ENCODE measurements at places on chromosomes 1 and 21.

- peak; percentile 94 for DNase-seq
Observed at GRCh38 chr1:97192872-97193572, 471.4 kb downstream of the PTBP2 start.

- no peak for DNase-seq
Observed at GRCh38 chr21:40507978-40508377, 339.0 kb downstream of the DSCAM start.

DNA sequence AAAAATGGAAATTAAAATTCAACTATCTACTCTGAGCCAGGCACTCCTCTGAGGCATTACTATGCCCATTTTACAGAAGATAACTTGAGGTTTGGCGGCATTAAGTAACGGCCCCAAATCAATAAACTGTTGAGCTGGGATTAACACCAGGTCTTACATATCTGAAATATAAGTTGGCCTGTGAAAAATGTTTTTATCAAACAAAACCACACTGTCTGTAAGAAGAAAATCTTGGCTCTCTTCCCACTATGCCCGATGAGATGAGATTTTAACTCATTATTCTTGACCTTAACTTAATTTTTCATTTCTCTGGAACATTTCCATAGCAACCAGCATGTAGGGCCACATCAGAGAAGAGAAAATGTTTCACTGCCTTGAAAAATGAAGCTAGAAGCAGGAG lies 21.8 kb downstream of the RC3H1 start:
- no peak for DNase-seq

- no peak for DNase-seq
Observed at GRCh38 chr1:153397924-153398651, 7.2 kb upstream of the S100A8 start.

GRCh38 chr1:94550800-94551241 lies 9.3 kb upstream of the F3 start:
- no peak for DNase-seq

GRCh38 chr1:94907136-94907535 lies 19.8 kb downstream of the CNN3 start:
- DNase-seq, result no peak

GRCh38 chr1:89873770-89874169 lies 52.9 kb downstream of the LRRC8D start:
- no peak for DNase-seq

- DNase-seq, result no peak
Observed at GRCh38 chr1:166189126-166189525, 22.3 kb upstream of the FAM78B start.

DNA sequence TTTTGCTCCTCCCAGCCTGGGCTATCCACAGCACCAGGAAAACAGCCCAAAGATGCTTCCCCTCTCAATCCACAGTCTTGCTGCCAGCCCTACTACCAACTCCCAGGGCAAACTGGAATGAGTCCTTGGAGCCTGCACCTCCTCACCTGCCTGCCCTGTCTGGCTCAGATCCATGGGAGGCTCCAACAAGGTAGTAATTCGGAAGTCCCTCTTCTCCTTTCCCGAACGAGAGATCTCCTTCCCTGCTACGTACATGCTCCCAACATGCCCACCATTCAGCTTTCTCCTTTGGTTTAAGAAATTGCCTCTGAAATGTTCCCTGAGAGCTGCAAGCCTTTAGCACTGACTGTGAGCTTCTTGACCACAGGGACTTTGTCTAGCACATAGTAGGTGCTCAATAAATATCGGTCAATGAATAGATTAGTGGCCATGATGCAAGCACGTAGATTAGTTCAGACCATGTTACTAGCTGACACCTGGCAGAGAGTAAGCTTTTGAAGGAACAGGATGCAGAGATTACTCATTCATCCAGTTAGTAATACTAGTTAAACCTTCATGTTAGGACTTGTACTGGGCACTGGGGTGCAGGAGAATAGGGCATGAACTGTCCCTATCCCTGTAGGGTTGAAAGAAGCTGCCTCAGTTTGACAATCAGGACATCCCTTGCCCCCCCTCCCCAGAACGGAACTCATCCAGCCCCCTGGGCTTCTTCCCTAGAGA lies 80.1 kb downstream of the DISP3 start:
- no peak for DNase-seq

- DNase-seq, result no peak
Observed at GRCh38 chr21:35254006-35254764, 205.1 kb upstream of the RUNX1 start.

Data from HS-27A (cell line).